Body of pancreas (tissue), 4 donors: ENCODE measurements at places on chromosomes 16 and 17. TPM values are rescaled to one million over a fixed set of nuclear protein-coding genes. Genes with fewer than 3 reads are reported as not detected.
A peak's percentile ranks its signal among the peaks of the same experiment; 100 is the strongest.

DNA sequence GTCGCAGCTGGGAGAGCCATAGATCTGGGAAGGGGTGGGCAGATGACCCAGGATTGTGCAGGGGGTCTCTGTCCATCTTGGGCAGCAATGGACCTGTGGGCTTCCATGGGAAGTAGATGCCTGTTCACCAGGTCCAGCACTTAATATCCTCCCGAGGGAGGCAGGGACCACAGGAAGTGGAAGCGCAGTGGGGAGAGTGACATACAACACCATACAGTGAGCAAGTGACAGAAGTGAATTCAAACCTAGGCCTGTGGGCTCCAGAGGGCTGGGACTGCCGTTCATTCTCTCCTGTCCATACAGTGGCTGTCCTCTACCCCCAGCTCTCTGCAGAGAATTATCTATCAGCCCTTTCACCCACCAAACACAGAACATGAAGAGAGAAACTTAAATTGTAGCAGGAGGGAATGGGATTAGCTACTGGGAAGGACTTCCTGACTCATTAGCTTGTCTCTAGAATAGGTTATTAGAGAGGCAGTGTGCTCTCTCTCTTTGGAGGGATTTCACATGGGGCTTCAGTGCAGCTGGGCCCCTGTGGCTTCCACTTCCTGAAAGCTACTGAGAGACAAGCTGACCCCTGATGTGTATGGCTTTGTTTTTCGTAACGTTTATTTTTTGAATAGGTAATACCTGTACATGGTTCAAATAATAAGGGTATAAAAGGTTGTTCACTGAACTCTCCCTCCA lies 13.1 kb upstream of the SEZ6 start:
- H3K27me3 ChIP-seq, result no peaks in the 10 kb centered on the region
- peaks cover 10% of the 10 kb centered on the region for H3K4me1 ChIP-seq
- DNase-seq, result no peak
- H3K36me3 ChIP-seq, result no peaks in the 10 kb centered on the region

DNA sequence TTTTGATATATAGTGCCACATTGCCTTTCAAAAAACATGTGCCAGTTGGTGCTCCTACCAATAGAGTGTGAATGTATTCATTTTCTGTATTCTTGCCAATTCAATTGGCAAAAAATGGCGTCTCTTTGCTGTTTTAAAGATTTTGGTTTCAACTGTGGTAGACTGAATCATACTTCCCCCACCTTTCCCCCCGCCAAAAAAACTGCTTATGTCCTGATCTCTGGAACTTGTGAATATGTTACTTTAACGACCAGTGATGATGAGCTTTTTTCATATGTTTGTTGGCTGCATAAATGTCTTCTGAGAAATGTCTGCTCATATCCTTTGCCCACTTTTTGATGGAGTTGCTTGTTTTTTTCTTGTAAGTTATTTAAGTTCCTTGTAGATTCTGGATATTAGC lies 325.1 kb upstream of the KCNJ16 start:
- DNase-seq, result no peak
- no peaks in the 10 kb centered on the region for H3K4me1 ChIP-seq
- H3K27ac ChIP-seq, result no peak overlapping the region
- H3K4me3 ChIP-seq, result no peak overlapping the region
- H3K27me3 ChIP-seq, result no peaks in the 10 kb centered on the region

The SRRM2 gene
- total RNA-seq, result 1,198 TPM

DNA sequence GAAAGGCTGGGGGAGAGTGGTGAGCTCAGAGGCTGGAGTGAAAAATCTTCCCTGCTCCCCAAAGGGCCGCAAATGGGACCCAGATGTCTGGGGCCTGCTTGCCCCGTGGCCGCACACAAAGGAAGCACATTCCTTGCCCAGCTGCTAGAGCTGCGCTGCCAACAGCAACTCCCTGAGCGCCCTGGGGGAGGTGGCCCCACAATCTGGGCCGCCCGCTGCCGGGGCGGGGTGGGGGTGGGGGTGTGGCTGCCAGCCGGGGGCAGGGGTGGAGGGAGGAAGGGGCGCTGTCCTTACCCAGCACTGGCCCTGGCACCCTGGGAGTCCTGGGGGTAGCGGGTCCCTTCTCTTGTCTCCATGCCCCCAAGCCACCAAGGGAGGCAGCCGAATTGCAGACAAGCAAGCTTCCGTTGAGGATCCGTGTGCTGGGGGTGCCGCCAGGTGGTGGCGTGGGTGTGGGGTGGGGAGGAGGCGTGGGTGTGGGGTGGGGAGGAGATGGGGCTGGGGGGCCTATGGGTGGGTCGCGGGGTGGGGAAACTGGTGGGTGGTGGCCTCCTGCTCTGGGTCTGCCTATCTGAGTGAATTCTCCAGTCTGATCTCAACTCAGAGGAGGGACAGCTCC lies 48.4 kb upstream of the PABPN1L start:
- no peak overlapping the region for H3K27ac ChIP-seq
- H3K27me3 ChIP-seq, result no peaks in the 10 kb centered on the region
- no peak overlapping the region for H3K4me3 ChIP-seq
- H3K4me1 ChIP-seq, result peaks cover 21% of the 10 kb centered on the region
- no peaks in the 10 kb centered on the region for H3K36me3 ChIP-seq

- H3K4me1 ChIP-seq, result no peaks in the 10 kb centered on the region
- DNase-seq, result no peak
- no peaks in the 10 kb centered on the region for H3K27me3 ChIP-seq
- no peak overlapping the region for H3K4me3 ChIP-seq
- H3K27ac ChIP-seq, result no peak overlapping the region
Observed at GRCh38 chr17:3603870-3604259, 5.3 kb downstream of the TRPV1 start.

The MT1M gene
- total RNA-seq, result 9.6 TPM

DNA sequence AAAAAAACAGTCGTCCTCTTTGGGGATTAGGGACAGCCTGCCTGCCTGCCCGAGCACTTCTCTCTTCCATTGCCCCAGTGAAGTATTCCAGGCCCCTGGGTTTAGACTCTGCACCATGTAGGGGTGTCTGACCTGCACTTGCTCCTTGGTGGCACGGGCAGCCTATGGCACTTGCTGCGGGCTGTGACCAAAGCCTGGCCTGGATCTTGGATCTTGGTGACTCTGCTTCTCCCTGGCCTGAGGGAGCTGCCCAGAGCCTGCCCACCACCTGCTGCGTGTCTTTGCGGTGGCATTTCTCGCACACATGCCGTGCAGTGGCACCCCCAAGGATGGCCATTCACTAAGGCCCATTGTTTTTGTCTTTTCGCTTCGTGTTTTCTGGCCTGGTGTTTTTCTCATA lies 6.1 kb upstream of the STH start:
- H3K36me3 ChIP-seq, result no peaks in the 10 kb centered on the region
- no peak overlapping the region for H3K4me3 ChIP-seq
- no peaks in the 10 kb centered on the region for H3K27me3 ChIP-seq
- no peak overlapping the region for H3K27ac ChIP-seq

The SPECC1 gene
- total RNA-seq, result 15.8 TPM

DNA sequence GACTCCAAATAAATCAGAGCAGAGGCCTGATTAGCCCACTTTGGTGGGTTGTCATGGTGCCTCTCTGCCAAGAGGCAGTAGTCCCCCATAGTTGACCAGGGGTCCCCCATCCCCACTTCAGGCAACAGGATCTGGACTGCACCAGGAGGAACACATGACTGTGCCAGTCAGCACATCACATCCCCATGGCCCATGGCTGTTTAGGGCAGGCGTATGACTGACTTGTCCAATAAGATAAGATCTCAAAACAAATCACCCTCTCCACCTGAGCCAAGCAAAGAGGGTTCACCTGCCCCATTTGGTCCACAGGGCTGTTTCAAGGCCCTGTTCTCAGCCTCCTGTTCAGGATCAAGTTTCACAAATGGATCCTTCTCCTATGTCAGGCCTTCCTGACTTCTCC lies 93.3 kb downstream of the C16orf78 start:
- no peak for DNase-seq
- no peaks in the 10 kb centered on the region for H3K27me3 ChIP-seq
- H3K4me3 ChIP-seq, result no peak overlapping the region

The ASB16 gene
- total RNA-seq, result 3.9 TPM

The CRHR1 gene
- total RNA-seq, result not detected

GRCh38 chr17:57745242-57745641 lies at the start of gene CCDC182:
Gene CCDC182 (minus strand): TSS chr17:57745299. CDS start chr17:57745272, 27 bp downstream.
- no peak for DNase-seq
- no peak within 1 kb of the TSS for H3K4me3 ChIP-seq
- H3K27me3 ChIP-seq, result no peaks in the 10 kb centered on the region
- peaks cover 3% of the 10 kb centered on the region for H3K4me1 ChIP-seq
- H3K36me3 ChIP-seq, result no peaks in the 10 kb centered on the region
- no peak within 1 kb of the TSS for H3K27ac ChIP-seq

The TMED6 gene
- total RNA-seq, result 62.8 TPM

The CCL8 gene
- total RNA-seq, result not detected

DNA sequence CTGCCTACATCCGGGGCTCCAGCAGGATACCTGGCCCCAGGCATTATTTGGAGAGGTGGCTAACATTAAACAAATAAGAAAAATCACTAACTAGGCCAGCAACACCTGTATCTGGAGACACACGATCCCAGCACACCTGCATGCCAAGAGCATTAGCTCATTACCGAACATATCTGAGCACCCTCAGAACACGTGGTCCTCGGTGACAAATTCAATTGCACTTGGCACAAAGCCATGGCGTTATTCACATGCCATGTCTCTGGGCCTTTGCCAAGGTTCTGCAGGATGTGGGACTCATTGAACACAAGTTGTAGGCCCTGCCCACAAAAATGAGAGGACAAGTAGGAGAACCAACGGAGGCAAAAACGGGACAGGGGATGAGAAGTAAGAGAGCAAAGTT lies 552.3 kb downstream of the TOX3 start:
- H3K4me3 ChIP-seq, result no peak overlapping the region
- DNase-seq, result peak; percentile 93
- peaks cover 15% of the 10 kb centered on the region for H3K4me1 ChIP-seq
- no peaks in the 10 kb centered on the region for H3K27me3 ChIP-seq

- H3K36me3 ChIP-seq, result no peaks in the 10 kb centered on the region
- no peaks in the 10 kb centered on the region for H3K27me3 ChIP-seq
- DNase-seq, result no peak
- no peak overlapping the region for H3K4me3 ChIP-seq
- peaks cover 23% of the 10 kb centered on the region for H3K4me1 ChIP-seq
Observed at GRCh38 chr17:4706121-4706520, 2.2 kb upstream of the PELP1 start.

GRCh38 chr17:40903129-40903847 lies 18.2 kb upstream of the KRT20 start:
- H3K36me3 ChIP-seq, result no peaks in the 10 kb centered on the region
- no peaks in the 10 kb centered on the region for H3K4me1 ChIP-seq
- no peak for DNase-seq
- no peaks in the 10 kb centered on the region for H3K27me3 ChIP-seq

The TEX14 gene
- 0.26 TPM for total RNA-seq

DNA sequence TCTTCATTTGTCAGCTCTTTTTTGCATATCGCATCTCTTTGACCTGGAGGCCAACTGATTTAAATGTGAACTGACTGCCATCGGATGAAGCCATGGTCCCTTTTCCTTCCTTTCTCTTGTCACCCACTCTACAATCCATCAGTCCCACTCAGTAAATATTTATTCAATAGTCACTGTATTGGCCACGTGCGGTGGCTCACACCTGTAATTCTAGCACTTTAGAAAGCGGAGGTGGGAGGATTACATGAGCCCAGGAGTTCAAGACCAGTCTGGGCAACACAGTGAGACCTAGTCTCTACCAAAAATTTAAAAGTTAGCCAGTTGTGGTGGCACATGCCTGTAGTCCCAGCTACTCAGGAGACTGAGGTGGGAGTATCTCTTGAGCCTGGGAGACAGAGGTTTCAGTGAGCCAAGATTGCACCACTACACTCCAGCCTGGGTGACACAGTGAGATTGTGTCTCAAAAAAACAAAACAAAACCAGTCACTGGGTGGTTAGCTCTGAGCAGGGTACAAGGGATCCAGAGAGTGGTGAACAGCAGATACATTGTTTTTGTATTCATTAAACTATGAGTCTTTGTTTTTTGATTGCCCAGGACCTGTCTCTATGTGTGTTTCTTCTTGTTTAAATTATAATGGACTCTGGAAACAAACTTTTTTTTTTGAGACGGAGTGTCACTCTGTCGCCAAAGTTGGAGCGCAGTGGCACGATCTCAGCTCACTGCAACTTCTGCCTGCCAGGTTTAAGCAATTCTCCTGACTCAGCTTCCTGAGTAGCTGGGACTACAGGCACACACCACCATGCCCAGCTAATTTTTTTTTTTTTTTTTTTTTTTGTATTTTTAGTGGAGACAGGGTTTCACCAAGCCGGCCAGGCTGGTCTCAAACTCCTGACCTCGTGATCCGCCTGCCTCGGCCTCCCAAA lies 6.9 kb downstream of the PHAF1 start:
- DNase-seq, result no peak
- H3K27ac ChIP-seq, result no peak overlapping the region
- H3K36me3 ChIP-seq, result no peaks in the 10 kb centered on the region
- no peak overlapping the region for H3K4me3 ChIP-seq
- H3K27me3 ChIP-seq, result no peaks in the 10 kb centered on the region

The SPATA22 gene
- not detected for total RNA-seq

DNA sequence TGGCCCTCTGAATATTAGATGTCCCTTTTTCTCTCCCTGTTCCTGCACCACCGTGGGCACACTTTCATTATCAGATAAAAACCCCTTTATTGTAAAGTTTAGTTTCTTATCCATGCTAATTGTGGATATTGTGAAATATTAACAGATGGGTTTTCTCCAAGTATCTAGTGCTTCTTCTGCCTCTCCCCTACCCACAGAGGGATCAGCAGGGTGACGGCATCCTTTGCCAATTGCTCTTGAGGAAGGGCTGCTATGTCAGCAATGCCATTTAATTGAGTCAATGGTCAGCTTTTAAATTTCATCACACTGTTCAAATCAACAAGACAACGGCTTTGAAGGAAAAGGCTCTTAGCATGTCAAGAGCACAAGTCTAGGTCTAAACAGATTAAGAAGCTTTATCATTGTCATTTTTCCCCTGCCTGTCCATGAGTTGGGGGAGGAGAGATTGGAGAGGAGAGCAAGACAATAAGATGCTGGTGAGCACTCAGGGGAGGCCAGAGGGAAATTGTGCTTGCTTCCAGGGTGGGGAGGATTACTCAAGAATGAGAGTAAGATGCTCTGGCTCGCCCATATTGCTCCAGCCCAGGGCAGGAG lies 443.0 kb upstream of the CCL2 start:
- DNase-seq, result no peak
- no peaks in the 10 kb centered on the region for H3K36me3 ChIP-seq
- no peak overlapping the region for H3K4me3 ChIP-seq
- no peaks in the 10 kb centered on the region for H3K4me1 ChIP-seq
- H3K27me3 ChIP-seq, result no peaks in the 10 kb centered on the region

The TMC5 gene
- 0.66 TPM for total RNA-seq

DNA sequence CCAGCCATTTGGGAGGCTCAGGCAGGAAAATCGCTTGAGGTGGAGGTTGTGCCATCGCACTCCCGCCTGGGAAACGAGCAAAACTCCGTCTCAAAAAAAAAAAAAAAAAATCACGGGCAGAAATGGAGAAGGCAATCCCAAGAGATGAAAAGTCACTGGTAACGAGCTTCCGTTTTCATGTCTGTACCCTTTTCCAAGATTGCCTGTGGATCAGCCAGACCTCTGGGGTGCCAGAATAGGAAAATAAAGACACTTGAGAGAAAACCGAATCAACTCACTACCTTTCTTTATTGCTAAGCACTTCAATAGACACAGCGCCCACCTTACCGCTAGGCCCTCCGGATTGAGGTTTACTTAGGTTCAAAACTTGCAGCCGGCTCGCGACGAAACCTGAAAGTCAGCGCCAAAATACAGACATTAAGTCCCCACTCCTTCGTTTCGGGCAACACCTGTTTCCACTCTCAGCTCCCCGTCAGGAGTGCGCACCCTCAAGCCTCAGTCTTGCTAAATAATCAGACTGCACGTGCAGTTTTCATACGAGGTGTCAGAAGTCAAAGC lies 970 bp upstream of the TRAF7 start:
- no peaks in the 10 kb centered on the region for H3K36me3 ChIP-seq
- H3K27ac ChIP-seq, result peak overlapping the region; percentile 25
- no peaks in the 10 kb centered on the region for H3K27me3 ChIP-seq
- no peak for DNase-seq
- peaks cover 81% of the 10 kb centered on the region for H3K4me1 ChIP-seq

The ZP2 gene
- not detected for total RNA-seq

- no peak for DNase-seq
- no peaks in the 10 kb centered on the region for H3K27me3 ChIP-seq
Observed at GRCh38 chr17:74309902-74310301, 16.1 kb upstream of the KIF19 start.
